Glomerular endothelial cell (primary cell): ENCODE measurements at places on chromosomes 4 and X.

DNA sequence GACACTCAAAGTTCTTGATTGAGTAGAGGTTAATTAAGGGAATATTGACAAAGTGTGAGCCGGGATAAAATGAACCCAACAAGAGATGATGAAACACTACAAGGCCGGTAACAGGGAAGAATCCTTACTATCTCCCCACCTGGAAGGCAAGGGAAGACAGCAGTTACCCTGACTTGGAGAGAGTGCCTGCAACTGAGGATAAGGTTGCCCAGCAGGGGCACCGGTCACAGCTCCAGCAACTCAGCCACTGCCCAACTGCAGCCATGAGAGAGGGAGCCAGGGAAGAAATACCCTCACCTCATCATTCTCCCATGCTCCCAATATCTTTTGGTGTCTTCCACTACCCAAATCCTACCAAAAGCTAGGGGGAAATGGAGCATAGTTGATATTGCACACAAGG is 212.7 kb downstream of the KCTD8 start:
- no peak for DNase-seq

DNA sequence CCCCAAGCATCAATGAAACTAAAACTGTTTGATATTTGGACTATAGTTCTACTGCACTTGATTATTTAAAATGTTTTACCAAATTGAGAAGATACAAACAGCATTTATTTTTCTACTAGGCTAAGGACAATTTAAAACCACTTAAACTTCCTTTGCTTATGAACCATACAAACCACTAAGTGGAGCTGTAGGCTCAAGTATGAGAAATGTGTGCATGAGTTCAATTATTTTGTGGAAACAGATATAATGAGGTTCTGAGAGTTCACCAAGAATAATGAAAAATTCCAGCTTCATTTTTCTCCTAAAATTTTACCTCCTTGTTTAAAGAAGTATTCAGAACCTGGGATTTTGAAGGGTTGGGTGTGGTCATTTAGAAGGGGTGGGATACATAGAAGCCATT is 63.1 kb downstream of the SERPINA7 start:
- no peak for DNase-seq

DNA sequence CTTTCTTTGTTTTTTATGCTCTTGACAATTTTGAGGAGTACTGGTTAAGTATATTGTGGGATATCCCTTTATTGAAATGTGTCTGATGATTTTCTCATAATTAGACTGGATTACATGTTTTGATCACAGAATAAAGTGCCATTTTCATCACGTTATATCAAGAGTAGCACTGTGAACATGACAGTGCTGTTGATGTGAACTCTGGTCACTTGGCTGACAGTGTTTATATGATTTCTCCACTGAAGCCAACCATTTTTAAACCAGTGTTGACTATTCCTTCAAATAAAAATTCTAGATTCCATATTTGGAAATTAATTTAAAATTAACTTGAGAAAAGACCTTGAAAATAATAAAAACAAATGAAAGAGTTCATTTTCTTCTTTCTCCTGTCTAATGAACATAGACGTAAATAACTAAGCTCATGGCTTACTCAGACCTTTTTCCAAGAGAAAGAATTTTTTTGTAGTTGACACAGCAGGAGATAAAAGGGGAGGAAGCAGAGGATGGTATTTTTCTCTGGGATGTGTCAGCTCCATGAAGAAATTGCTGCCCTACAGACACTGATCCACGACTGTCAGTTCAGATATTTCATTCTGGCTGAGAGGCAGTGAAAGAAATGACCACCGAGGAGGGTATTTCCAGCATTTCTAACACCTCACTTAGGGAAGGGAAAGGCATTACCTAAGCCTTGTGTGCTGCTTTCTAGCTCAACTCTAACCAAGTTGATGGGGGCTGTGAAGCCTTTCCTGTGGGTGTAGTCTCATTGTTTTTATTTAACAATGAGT is 150.9 kb upstream of the ANK2 start:
- DNase-seq: no peak

DNA sequence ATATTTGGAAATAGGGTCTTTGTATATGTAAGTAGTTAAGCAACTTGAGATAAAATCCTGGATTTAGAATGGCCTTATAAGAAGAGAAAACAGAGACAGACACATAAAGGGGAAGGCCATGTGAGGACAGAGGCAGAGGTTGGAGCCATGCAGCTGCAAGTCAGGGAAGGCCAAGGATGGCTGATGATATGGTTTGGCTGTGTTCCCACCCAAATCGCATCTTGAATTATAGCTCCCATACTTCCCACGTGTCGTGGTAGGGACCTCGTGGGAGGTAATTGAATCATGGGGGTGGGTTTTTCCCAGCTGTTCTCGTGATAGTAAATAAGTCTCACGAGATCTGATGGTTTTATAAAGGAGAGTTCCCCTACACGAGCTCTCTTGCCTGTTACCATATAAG is 76.3 kb downstream of the STK32B start:
- no peak for DNase-seq

GRCh38 chr4:183599284-183599683 is 59.7 kb downstream of the RWDD4 start:
- DNase-seq: no peak
